Karpas-422 (cell line): ENCODE measurements at places on chromosomes 3 and 15. TPM values are rescaled to one million over a fixed set of nuclear protein-coding genes. Genes with fewer than 3 reads are reported as not detected.

DNA sequence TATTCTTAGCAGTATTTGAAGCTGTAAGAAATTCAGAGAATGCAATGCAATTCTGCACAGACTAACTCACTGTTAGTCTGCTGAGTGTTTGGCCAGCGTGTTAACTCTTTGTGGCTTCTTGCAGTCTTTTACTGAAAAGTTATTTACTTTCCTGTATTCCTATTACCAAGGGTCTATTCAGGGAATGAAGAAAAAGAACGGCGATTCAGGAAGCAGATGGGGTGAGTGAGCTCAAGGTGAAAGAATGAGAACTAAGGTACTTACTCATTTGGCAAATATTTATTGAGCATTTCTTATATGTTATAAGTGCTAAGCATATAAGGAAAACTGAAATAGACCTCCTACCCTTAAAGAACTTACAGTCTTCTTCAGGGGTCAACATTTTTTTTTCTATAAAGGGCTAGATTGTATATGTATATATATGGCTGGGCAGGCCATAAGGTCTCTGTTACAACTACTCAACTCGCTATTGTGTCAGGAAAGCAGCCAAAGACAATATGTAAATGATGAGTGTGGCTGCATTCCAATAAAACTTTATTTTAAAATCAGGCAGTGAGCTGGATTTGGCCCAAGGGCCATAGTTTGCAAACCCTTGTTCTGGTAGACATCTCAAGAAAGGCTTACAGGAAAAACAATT is 271.9 kb upstream of the GADL1 start:
- DNase-seq = no peak

DNA sequence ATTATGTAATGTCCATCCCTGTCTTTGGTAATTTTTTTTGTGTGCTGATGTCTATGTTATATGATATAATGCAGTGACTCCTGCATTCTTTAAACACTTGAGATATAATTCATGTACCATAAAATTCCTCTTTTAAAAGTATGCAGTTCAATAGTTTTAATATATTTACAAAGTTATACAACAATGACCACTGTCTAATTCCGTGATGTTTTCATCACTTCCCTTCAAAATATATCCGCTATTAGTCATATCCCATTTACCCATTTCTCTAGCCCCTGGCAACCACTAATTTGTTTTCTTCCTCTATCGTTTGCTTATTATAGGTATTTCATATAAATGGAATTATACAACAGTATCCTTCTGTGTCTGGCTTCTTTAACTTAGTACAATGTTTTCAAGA is 64.9 kb upstream of the SUCLG2 start:
- DNase-seq = no peak

Gene CDHR4
- total RNA-seq = not detected in 2 replicates

Gene IQCH
- total RNA-seq = 2.4 and 4.0 TPM in 2 replicates

Gene TMEM212
- not detected in 2 replicates for total RNA-seq
